Heart right ventricle (tissue), 16 donors: ENCODE measurements at places on chromosomes 16 and 17. TPM values are rescaled to one million over a fixed set of nuclear protein-coding genes. Genes with fewer than 3 reads are reported as not detected.

The MT1G gene
- total RNA-seq = not detected

The SPEM2 gene
- total RNA-seq = not detected

The TP53TG3F gene
- total RNA-seq = 0.31 TPM

The PRR14 gene
- 13.4 TPM for total RNA-seq

The TBC1D3L gene
- 3.0 TPM for total RNA-seq

The KRT36 gene
- total RNA-seq = not detected

The PRKCB gene
- 0.87 TPM for total RNA-seq

The TOM1L1 gene
- total RNA-seq = 10.5 TPM

The DPH1 gene
- 31.0 TPM for total RNA-seq

The TPSD1 gene
- not detected for total RNA-seq

- H3K4me1 ChIP-seq = peaks cover 28% of the 10 kb centered on the region
- no peaks in the 10 kb centered on the region for H3K36me3 ChIP-seq
- H3K27me3 ChIP-seq = no peaks in the 10 kb centered on the region
Measured at GRCh38 chr16:81478876-81479511, 34.4 kb downstream of the CMIP start.

- no peak overlapping the region for H3K4me3 ChIP-seq
- H3K27me3 ChIP-seq = peaks cover 17% of the 10 kb centered on the region
- H3K27ac ChIP-seq = no peak overlapping the region
- DNase-seq = no peak
- H3K36me3 ChIP-seq = no peaks in the 10 kb centered on the region
Measured at GRCh38 chr16:50500171-50500874, 47.9 kb upstream of the NKD1 start.

GRCh38 chr16:47774661-47775060, 313.5 kb downstream of the PHKB start:
- DNase-seq = no peak
- no peaks in the 10 kb centered on the region for H3K4me1 ChIP-seq
- H3K27me3 ChIP-seq = no peaks in the 10 kb centered on the region
- no peak overlapping the region for H3K27ac ChIP-seq
- no peak overlapping the region for H3K4me3 ChIP-seq

DNA sequence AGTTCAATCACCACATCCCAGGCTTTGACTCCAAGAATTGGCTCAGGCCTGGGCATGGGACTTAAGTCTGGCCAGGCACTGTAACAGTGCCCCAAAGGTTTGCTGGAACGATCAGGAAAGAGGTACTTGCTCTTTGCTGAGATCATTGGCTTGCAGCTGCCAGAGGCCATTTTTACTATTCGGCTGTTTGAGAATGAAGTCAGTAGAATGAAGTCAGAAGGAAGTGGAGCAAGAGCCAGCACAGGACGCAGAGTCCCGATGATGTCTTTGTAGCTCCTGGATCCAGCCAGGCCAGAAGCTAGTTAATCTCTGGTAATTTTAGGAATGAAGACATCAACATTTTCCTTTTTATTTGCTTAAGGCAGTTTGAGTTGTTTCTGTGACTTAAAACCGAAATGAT, 195.5 kb downstream of the RAB11FIP4 start:
- H3K27ac ChIP-seq = no peak overlapping the region
- DNase-seq = no peak
- peaks cover 11% of the 10 kb centered on the region for H3K4me1 ChIP-seq
- H3K4me3 ChIP-seq = no peak overlapping the region
- peaks cover 10% of the 10 kb centered on the region for H3K36me3 ChIP-seq

DNA sequence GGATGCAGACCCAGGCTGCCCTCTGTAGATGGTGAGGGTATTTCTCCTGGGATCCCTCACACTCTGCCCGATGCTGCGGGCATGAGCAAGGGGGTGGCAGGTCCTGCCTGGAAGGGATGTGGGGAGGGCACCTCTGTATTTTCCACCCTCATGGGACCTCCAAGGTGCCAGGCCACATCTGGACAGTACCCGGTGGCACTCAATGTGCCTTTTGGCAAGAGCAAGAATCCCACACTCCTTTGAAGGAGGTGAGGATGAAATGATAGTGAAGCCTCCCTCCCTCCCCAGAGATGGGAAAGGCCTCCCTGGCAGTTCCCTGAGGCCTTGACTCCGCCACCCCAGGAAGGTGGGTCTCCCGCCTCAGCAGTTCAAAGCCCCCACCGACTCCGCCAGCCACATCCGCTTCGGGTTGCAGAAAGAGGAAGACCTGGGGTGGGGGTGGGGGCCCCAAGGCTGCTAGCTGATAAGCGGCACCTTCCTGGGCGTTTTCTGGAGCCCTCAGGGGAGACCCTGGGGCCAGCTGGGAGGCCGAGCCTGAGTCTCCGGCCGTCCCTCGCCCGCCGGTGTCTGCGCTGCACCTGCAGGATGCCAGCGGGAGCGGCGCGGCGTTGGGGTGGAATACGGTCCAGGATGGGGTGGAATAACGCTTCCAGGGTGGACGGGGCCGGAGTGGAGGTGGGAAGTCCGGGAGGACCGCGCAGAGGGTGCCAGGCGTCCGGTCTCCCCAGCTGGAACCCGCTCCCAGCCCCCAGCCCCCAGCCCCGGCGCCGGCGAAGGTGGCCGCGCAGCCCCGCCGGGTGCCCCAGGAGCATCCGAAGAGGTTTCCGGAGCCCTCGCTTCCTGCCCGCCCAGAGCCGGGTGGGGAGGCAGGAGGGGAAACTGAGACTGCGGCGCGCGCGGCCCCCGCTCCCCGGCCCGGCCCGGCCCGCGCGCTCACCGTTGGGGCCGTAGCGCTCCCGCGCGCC, 718 bp downstream of the ATP2A3 start:
- no peak for DNase-seq
- H3K27ac ChIP-seq = no peak overlapping the region
- H3K4me3 ChIP-seq = peak overlapping the region; percentile 48
- peaks cover 26% of the 10 kb centered on the region for H3K27me3 ChIP-seq
- no peaks in the 10 kb centered on the region for H3K36me3 ChIP-seq

- peaks cover 13% of the 10 kb centered on the region for H3K36me3 ChIP-seq
- peak within 1 kb of the TSS; percentile 85 for H3K27ac ChIP-seq
- peak within 1 kb of the TSS; percentile 24 for H3K4me3 ChIP-seq
- peak; percentile 91 for DNase-seq
- peaks cover 55% of the 10 kb centered on the region for H3K4me1 ChIP-seq
Measured at GRCh38 chr17:75632863-75633485, at the start of gene SMIM5. Gene SMIM5, plus strand, starts transcription at chr17:75633434. Its CDS starts 6,768 bp downstream, at chr17:75640202.

- H3K4me3 ChIP-seq = no peak overlapping the region
- H3K36me3 ChIP-seq = peaks cover 54% of the 10 kb centered on the region
- H3K4me1 ChIP-seq = peaks cover 6% of the 10 kb centered on the region
- peak; percentile 59 for DNase-seq
Measured at GRCh38 chr16:22321340-22322001, 24.3 kb downstream of the POLR3E start.

DNA sequence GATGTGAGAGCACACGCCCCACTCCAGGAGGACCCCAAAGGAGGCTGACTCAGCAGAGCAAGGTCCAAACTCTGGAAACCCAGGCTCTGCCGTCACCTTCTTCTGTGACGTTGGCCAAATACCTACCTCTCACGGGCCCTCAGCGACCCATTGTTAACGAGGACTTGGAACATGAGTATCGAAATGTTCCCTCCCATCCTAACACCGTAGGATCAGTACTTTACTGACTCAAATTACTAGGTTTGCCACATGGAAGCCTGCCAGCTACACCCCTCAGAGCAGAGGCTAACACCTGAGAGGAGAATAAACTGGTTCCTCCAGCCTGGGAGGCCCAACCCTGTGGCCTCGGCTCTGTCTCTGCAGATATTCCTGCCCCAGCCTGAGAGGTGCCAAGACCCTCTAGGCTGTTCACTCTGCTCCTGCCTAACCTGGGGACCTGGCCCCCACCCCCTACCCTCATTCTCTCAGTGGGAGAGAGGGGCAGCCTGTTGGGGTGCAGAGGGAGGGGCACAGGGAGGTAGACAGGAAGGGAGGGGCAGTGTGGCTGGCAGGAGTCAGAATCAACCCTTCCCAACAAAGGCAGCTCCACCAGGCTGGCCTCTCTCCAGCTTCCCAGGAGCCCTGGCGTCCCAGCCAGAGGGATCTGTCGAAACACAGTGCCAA, 4.4 kb downstream of the PITPNM3 start:
- peaks cover 11% of the 10 kb centered on the region for H3K4me1 ChIP-seq
- peaks cover 12% of the 10 kb centered on the region for H3K27me3 ChIP-seq

- peaks cover 4% of the 10 kb centered on the region for H3K4me1 ChIP-seq
- DNase-seq = no peak
- H3K4me3 ChIP-seq = no peak overlapping the region
- no peaks in the 10 kb centered on the region for H3K27me3 ChIP-seq
Measured at GRCh38 chr16:63530208-63530607, 1494.0 kb upstream of the CDH8 start.

- no peak overlapping the region for H3K4me3 ChIP-seq
- no peak for DNase-seq
- no peak overlapping the region for H3K27ac ChIP-seq
- H3K27me3 ChIP-seq = no peaks in the 10 kb centered on the region
- H3K36me3 ChIP-seq = no peaks in the 10 kb centered on the region
- no peaks in the 10 kb centered on the region for H3K4me1 ChIP-seq
Measured at GRCh38 chr17:12584727-12585126, 81.0 kb upstream of the MYOCD start.

DNA sequence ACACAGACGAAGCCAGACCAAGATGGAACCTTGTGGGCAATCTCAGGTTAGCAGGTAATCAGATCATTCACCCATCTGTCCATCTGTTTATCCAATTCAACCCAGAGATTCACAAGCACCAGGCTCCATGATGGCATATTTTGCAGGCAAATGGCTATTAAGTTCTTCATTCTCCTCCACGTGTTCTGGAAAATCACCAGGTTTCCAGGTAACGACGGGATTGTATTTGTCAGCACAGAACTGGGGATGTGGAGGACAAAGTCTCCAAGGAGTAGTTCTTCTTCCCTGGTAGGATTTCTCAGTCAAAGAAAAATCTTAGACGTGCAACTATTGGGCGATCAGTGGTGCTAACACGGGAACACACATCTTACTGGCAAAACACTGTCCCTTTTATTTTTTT, 368.8 kb downstream of the SLC39A11 start:
- H3K4me3 ChIP-seq = no peak overlapping the region
- no peak overlapping the region for H3K27ac ChIP-seq
- H3K27me3 ChIP-seq = no peaks in the 10 kb centered on the region
- no peaks in the 10 kb centered on the region for H3K36me3 ChIP-seq
- DNase-seq = no peak

DNA sequence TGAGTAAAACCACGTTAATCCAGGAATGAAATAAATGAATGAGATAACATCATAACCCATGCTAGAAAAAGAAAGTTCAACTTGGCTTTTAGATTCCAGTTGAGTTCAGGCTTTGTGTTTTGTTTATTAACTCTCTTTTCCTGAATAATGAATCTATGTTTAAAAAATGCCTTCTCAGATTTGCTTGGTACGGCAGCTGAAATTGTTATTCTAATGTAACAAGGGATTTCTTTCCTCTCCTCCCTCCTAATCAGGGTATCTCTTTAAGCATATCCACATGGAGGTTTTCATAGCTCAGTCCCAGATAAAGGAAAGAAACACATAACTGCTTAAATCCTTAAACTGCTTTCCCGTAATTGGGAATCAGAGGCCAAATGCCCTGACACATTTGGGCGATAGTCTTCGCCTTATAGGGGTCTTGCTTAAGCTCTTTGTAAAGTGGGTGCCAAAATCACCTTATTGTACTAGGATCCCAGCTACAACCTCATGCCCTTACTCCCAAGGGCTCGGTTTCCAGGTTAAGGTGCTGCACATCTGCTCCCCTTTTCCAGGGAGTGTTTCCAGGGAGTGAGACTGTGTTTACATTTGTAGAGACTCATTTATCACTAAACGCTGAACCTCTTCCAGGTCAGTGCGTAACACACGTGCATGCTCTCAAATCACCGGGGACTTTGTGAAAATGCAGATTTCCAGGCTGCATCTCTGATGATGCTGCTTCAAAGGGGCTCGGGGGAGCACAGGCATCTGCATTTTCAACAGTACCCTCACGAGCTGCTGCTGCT, 142.8 kb upstream of the FOXF1 start:
- H3K36me3 ChIP-seq = no peaks in the 10 kb centered on the region
- H3K27me3 ChIP-seq = no peaks in the 10 kb centered on the region
- H3K27ac ChIP-seq = no peak overlapping the region
- H3K4me3 ChIP-seq = no peak overlapping the region
- DNase-seq = no peak

GRCh38 chr17:59505610-59506276, 59.7 kb upstream of the DHX40 start:
- H3K4me3 ChIP-seq = no peak overlapping the region
- no peaks in the 10 kb centered on the region for H3K36me3 ChIP-seq
- no peak overlapping the region for H3K27ac ChIP-seq

DNA sequence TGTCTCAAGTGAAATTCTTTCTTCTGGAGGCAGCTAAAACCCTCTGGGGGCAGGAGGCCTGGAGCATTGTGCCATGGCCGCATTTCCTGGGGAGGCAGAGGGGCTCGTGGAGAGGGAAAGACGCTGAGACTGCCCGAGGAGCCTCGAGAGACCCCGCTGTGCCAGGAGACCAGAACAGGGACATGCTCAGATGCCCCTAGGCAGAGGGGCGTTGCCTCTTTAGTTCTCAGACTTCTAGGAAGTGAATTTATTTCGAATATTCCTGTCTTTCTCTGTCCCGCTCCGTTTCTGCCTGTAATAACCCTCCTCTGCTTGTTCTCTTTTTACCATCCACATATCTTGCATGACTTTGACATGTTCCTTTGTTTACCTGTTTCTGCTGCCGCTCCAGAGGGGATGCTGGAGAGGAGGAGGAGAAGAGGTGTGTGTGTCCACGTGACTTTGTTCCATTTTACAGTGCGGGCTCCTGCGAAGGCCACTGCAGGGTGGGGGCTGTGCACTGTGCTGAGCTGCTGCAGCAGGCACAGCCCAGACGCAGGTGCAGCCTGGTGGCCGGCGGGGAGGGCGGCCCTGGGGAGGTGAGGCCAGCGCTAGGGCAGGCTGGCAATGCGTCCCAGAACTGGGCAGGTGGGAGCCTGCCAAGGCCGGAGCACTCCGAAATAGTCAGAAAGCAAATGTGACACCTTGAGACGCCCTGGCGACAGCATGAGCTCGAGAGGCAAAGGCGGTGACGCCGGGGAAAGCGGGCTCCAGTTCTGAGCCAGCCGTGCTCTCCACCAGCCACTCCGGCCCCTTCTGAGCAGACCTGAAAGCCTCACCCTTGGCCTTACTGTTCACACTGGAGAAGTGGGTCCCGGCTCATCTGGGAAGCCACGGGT, 29.9 kb downstream of the CIBAR2 start:
- H3K27ac ChIP-seq = no peak overlapping the region
- H3K4me3 ChIP-seq = no peak overlapping the region
- H3K36me3 ChIP-seq = no peaks in the 10 kb centered on the region
- DNase-seq = no peak
- H3K4me1 ChIP-seq = no peaks in the 10 kb centered on the region
- H3K27me3 ChIP-seq = no peaks in the 10 kb centered on the region

GRCh38 chr17:31841850-31842194, 17.2 kb downstream of the COPRS start:
- no peak for DNase-seq
- H3K27ac ChIP-seq = no peak overlapping the region
- peaks cover 16% of the 10 kb centered on the region for H3K4me1 ChIP-seq
- no peaks in the 10 kb centered on the region for H3K36me3 ChIP-seq
- no peak overlapping the region for H3K4me3 ChIP-seq

GRCh38 chr17:58520843-58521430, 6.5 kb upstream of the MTMR4 start:
- no peak for DNase-seq
- H3K4me1 ChIP-seq = peaks cover 36% of the 10 kb centered on the region
- no peak overlapping the region for H3K4me3 ChIP-seq
- H3K27ac ChIP-seq = peak overlapping the region; percentile 94
- peaks cover 4% of the 10 kb centered on the region for H3K36me3 ChIP-seq

GRCh38 chr17:50689251-50689650, 18.5 kb downstream of the ANKRD40 start:
- peaks cover 40% of the 10 kb centered on the region for H3K4me1 ChIP-seq
- no peak overlapping the region for H3K4me3 ChIP-seq
- H3K36me3 ChIP-seq = peaks cover 25% of the 10 kb centered on the region
- no peaks in the 10 kb centered on the region for H3K27me3 ChIP-seq
- no peak for DNase-seq
- no peak overlapping the region for H3K27ac ChIP-seq
